ENCODE measurements at places on chromosomes 16 and 17.

DNA sequence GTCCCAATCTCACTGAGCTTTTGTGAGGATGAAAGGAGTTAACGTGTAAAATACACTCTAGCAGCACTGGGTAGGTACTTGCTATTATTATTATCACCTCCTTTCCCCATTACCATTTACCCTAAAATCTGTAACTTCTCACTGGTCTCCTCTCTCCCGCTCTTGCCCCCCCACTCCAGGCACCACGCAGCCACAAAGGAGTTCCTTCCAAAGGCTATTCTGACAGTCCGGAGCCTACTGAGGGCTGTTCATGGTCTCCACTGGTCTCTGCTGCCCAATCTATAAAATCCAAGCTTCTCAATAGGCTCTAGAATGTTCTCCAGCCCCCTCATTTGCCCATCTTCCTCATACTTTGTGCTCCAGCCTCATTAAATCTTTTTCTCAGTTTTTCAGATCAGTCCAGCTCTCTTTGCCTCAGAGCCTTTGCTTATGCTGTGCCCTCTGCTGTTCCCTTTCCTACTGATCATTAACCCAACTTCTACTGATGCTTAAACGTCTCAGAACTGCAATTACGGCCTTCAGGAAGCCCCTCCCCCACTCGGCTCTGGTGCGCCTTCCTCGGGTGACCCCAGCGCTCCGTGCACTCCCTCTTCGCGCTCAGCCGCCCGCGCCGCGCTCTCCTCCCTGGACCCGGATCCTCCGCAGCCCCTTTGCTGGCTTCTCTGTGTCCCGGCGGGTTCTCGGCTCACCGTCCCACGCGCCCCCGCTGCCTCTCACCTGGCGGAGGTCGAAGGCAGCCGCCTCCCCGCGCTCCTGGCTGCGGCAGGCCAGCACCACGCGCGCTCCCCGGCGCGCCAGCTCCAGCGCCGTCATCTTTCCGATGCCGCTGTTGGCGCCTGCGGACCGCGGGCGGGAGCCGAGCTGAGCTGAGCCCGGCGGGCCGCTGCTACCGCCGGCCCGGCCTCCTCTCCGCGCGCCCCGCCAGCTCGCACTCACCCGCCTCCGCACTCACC is 737 bp downstream of the DHRS13 start:
- DNase-seq, result peak; percentile 40

- DNase-seq, result no peak
These were observed 20.0 kb downstream of the TUBG1 start for GRCh38 chr17:42629411-42630009.

DNA sequence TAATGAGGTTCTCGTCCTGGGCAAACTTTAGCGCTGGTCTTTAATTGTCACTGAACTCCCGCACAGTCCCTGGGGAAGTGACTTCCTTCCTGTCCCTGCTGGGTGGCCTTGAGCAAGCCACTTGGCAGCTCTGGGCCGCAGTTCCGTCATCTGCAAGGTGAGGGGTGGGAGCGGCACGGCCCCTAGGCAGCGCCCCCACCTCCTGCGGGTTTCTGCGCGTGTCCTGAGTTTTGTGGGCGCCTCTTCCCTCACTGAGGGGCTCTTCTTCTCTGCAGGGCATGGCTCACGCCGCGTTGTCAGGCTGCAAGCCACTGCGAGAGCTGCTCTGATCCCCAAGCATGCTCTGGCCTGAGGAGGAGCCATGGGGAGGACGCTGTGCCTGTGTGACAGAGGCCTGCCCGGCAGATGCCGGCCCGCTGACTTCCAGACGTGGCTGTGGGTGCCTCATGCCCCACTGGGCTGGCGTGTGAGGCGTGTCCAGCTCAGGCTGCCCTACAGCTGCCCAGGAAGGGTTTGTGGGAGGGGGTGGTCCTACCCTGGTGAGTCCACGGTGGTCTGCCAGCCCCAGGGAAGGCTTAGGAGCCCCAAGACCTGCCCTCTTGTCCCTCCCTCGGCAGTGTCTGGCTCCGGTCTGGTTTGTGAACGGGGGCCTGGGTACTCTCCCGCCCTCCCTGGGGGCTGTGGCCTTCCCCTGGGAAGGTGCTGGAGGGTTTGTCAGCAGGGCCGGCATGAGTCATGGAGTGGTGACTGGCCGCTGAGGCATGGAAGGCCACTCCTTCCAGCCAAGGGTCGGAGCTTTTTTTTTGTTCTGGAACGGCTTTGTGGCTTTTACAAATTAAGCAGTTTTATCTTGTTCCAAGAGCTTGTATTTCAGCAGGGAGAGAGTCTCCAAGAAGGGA is 182.0 kb downstream of the SEC14L1 start:
- no peak for DNase-seq

GRCh38 chr17:74566132-74566753 is 1.1 kb downstream of the CD300H start:
- no peak for DNase-seq

DNA sequence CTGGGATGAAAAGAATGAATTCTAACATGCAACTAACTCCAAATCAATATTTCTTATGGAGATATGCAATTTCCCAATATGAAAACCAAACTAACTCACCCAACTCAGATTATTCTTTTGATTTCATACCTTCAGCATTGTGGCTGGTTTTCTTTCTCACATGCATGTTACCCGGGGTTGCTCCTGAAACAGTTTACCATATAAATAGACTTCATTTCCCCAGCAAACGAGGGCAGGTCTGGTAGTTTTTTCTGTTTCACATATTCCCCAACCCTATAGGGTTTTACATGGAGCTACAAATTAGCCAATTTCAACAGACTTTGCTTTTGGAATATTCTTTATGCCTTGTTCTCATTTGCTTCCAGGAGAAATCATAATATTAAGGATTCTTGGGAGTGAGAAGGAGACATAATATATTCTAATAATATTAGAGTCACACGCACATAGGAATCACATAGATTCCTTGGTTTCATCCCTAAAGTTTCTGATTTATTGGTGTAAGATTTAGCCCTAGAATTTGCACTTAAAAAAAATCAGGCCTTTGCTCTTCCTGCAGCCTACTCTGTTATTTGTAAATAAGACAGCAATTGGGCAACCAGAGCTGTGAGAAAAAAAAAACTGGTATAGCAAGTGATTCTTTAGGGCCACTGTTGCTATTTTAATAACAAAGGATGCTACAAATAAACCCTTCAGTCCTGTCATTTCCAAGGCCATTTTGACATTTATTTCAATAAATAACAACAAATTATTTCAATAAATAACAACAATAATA is 60.3 kb upstream of the FAM20A start:
- no peak for DNase-seq

DNA sequence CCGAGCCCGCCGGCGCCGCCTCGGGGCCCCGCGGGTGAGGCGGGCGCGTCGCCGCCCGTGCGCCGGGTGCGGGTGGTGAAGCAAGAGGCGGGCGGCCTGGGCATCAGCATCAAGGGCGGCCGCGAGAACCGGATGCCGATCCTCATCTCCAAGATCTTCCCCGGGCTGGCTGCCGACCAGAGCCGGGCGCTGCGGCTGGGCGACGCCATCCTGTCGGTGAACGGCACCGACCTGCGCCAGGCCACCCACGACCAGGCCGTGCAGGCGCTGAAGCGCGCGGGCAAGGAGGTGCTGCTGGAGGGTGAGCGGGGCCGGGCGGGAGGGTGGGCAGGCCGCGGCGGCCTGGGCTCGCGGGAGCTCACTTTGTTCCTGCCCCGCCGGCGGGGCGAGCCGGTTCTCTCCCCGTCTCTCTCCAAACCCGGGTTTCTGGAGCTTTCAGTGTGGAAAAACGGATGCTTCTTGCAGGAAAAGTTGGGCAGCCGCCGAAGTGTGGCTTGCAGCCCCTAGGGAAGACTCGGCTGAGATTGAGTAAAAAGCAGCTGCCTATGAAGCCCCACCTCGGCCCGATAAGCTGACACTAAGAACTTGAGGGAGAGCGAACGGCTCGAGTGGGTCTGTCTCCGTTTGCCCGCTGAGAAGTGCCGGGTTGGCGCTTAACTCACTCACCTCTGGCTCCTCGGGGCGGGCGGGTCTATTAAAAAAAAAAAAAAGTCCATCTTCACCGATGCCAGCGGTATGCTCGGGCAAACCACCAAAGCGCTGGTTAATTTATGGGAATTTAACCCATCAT is 677 bp downstream of the SNTB2 start:
- DNase-seq, result peak; percentile 17

GRCh38 chr16:22948603-22949368 is 134.8 kb downstream of the HS3ST2 start:
- DNase-seq, result peak; percentile 34

DNA sequence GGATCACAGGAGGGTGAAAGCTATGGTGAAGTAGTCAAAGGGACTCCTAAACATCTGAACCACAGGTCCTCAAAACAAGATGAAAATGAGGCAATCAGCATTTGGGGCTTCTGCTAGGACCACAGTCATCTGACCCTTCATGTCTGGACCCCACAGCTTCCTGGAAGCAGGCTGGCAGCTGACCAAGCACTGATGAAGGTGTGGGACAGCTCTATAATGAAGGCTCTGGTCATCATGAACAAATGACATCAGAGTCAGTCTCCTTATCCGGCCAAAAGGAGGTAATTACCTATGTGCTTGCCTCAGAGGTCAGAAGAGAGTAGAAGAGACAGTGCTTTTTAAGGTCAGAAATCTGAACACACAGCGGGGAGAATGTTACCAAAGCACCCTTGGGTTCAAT is 101.2 kb upstream of the GNAO1 start:
- no peak for DNase-seq

GRCh38 chr17:2035541-2036488 is 5.9 kb downstream of the DPH1 start:
- DNase-seq, result no peak

GRCh38 chr17:45429339-45430005 is 3.2 kb downstream of the ARHGAP27 start:
- DNase-seq, result no peak

- no peak for DNase-seq
These were observed 320.5 kb upstream of the TNRC6C start for GRCh38 chr17:77637818-77638575.

GRCh38 chr16:69107316-69107962 is 2.0 kb downstream of the HAS3 start:
- DNase-seq, result no peak

GRCh38 chr16:26177438-26177837 is 485.7 kb downstream of the HS3ST4 start:
- DNase-seq, result no peak

DNA sequence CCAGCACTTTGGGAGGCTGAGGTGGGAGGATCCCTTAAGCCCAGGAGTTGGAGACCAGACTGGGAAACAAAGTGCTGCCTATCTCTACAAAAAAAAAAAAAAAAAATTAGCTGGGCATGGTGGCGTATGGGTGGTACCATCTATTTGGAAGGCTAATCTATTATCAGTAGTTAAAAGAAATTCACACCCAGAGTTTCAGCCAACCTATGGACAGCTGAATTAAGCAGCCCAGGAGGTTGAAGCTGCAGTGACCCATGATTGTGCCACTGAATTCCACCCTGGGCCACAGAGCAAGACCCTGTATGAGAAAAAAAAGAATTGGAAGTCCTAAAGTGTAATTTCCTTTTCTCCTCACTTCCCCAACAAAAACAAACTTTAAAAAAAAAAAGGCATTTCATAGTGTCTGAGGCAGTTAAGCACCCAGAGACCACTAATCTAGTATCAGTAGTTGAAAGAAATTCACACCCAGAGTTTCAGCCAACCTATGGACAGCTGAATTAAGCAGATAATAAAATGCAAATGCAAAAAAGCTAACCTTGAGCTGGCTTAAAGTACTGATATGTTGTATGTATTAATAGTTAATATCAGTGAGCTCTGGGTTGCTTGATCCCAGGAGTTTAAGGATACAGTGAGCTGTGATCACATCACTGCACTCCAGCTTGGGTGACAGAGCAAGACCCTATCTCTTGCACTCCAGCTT is 18.1 kb downstream of the CLTC start:
- DNase-seq, result no peak

GRCh38 chr17:47072886-47073285 is 93.8 kb upstream of the RPRML start:
- DNase-seq, result no peak

DNA sequence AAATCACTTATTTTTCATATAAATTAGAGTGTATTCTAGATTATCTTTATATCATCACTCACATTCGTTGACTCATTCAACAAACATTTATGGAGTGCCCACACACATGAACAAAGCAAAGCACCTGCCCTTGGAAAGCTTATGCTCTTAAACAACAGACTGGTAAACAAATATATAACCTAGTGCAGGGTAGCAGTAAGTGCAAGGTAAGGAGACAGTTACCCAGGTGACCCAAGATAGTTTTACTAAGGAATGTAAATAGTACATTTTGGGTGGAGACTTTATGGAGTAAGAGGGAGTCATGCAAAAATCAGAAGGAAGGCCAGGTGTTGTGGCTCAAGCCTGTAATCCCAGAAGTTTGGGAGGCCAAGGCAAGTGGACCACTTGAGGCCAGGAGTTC is 40.4 kb upstream of the HELZ start:
- no peak for DNase-seq

Measured in activated CD4-positive, alpha-beta T cell treated with anti-CD3 and anti-CD28 coated beads, Interleukin-2, amount 50 U/mL, for 24 hours (primary cell).